ENCODE measurements at places on chromosomes 7 and 10.

DNA sequence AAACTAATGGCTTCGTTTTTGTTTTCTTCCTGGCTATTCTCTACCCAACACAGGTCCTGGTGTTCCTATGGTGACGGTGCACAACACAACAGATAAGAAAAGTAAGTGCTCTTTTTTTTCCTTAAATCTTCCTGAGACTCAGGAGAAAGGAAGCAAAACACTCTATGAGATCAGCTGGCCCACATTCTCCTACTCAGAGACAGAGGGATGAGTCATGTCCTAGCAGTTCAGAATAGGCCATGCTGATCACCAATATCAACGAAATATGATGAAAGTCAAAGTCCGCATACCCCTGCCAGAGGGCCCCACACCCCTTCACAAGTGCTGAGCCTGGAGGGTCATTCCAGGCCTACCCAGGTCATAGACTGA, 149.2 kb downstream of the PAXIP1 start:
- no peak for DNase-seq

GRCh38 chr7:74482629-74483401, 29.1 kb downstream of the GTF2IRD1 start:
- DNase-seq, result no peak

DNA sequence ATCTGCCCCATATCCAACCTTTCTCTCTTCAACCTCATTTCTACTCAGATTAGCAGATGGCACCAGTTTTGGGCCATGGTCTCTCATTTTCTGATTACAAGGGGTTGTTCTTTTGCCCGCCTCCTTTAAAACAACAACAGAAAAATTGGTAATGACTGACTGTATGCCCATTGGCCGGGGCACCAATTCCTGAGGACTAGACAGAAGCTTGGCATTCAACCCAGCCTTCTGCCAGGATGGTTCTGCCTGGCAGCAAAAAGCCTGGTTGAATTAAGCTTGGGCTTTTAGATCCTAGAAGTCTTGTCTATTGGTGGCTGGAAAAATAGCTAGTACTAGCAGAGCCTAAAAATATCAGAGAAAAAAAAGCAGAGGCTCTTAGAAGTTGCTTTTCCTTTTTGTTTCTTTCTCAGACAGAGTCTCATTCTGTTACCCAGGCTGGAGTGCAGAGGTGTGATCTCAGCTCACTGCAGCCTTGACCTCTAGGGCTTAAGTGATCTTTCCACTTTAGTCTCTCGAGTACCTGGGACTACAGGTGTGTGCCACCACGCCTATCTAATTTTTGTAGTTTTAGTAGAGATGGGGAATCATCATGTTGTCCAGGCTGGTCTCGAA, 402.6 kb downstream of the AUTS2 start:
- no peak for DNase-seq

- no peak for DNase-seq
These were observed 315.0 kb downstream of the PTPRN2 start for GRCh38 chr7:158272509-158273137.

DNA sequence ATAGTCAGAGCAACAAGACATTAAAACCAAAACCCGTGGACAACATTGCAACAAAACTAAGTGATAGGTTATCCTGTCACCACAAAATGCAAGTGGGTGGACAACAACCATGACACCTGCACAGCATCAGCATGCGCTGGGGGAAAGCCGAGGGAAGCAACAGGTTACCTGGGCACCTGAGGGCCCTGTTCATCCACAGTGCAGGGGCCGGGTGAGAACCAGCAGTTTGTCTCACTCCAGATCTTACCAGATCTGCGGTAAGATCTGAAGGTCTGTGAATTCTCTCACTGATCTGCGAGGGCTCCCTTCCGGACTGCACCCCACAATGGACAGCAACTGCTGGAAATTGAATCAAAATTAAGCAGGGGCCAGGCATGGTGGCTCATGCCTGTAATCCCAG, 30.5 kb upstream of the GRID1 start:
- no peak for DNase-seq

DNA sequence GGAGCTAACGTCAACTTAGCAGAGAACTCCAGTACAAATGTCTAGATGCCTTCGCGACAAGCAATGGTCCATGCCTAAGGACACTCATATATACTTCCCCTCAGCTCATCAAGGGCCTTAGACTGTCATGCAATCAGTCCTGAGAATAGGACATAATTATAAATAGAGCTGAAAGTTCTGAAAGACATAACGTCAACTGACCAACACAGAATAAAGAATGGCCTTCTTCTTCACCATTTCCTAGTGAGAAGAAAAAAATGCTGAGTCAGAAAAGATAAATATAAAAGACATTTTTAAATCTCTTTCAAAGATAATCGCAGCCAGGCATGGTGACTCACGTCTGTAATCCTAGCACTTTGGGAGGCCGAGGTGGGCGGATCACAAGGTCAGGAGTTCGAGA, 83.2 kb downstream of the ARMH3 start:
- no peak for DNase-seq

DNA sequence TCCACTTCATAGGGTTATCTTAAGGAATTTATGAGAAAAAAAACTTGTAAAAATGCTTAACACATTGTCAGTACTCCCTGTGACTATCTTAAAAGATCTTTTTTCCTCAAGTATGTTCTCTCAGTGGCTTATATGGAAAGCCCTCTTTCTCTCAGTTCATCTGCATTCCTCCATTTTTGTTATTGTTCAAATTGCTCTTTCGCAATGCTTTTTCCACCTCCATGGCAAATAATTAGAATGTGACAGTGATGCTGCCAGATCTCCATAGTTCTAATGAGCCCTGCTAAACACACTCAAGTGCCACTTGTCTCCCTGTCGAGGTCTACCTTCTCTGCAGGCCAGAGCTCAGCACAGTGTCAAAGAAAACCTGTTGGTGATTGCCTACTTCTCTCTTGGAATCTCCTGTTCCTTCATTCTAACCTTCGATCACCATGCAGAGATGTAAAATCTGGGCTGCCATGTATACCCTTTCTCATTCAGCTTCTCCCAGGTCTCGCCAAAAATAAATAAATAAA, 37.2 kb upstream of the ABCB5 start:
- peak; percentile 19 for DNase-seq

DNA sequence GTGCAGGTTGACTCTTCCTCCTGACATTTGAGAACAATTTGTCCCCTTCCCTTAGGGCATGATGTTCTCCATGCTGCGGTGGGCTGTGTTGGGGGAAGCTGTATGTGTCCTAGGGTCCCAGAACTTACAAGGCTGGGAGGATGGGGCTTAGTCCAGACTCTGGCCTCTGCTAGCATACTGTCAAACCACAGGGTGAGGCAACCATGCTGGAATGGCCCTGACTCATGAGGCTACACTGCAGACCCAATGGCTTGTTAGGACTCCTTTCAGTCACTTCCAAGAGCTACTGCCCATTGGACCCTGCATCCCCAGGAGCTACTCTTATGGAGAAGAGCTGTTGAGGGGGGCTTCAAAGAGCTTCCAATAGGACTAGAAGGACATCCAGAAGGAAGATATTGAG, 20.1 kb upstream of the FAM170B start:
- no peak for DNase-seq

- no peak for DNase-seq
These were observed 123.0 kb upstream of the FZD8 start for GRCh38 chr10:35765066-35765527.

GRCh38 chr10:124339119-124340032, 79.3 kb downstream of the OAT start:
- DNase-seq, result peak; percentile 47

DNA sequence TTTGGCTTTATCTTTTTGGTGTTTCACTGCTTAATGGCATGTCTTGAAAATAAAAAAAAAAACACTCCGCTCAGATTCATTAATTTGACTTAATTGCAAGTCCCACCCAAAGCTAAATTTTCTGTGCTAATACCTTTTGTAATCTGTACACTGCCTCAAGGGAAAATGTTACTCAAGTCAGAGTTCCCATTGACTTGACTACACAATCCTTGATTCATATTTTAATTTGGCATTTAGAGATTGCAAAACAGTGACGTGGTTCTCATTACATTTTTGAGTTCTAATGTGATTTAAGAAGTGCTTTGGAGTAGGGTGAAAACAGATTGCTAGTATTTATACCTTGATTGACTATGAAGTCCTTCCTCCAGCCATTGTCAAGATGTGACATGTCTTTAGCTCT, 21.3 kb upstream of the LIPM start:
- DNase-seq, result no peak

GRCh38 chr10:51564896-51565510, 134.4 kb downstream of the CSTF2T start:
- DNase-seq, result no peak

GRCh38 chr7:37208528-37208927, 240.1 kb downstream of the ELMO1 start:
- DNase-seq, result no peak

DNA sequence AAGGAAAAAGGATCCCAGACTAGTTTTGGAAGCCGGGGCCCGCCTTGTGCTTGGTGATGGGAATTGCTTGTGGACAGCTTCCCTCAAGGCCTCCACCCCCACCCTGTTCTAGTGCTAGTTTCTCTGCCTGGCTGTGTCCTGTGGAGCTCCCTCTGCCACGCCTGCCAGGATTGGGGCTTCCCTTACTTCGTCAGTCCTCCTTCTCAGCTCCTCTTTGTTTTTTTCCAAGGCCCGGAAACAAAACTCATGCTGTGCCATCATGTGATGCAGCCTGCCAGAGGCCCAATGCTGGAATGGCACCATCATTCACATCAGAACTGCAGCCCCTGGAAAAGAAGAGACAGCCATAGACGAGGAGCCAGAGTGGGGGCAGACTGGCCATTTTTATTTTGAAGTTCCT, 11.2 kb downstream of the YKT6 start:
- no peak for DNase-seq

DNA sequence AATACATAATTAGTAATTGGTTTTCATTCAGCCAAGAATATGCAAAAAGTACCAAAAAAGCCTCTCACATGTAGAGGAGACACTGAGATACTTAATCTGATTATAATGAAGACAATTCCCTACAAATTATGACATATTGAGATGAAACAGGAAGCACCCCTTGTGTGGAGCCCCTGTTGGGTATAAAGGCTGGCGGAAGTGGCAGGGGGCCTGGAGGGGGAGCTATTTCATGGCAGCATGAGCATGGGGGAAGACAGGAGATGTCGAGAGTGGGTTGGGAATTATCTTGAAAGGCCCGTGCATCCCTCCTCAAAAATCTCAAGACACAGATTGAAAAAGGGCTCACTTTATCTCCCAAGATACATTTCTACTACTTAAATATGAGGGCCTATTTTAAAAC, 96.9 kb downstream of the PIP4K2A start:
- DNase-seq, result no peak

- no peak for DNase-seq
These were observed 118.3 kb downstream of the ARID5B start for GRCh38 chr10:62019685-62020359.

- no peak for DNase-seq
These were observed 12.0 kb downstream of the PPP1R17 start for GRCh38 chr7:31699050-31699449.

DNA sequence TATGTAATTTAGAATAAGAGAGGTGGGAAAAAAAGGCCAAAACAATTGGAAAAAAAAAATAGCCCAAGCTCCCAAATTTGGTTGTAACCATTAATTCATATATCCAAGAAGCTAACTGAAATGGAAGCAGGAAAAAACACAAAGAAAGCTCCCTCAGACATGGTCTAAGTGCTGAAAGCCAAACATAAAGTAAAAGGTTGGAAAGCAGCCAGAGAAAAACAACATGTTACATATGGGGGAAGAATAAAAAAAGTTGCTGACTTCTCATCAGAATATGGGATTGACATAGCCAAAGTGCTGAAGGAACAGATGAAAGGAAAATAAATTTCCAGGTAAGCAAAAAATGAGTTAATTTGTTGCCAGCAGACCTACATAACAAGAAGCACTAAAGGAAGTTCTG, 40.3 kb downstream of the PDZD8 start:
- DNase-seq, result no peak

DNA sequence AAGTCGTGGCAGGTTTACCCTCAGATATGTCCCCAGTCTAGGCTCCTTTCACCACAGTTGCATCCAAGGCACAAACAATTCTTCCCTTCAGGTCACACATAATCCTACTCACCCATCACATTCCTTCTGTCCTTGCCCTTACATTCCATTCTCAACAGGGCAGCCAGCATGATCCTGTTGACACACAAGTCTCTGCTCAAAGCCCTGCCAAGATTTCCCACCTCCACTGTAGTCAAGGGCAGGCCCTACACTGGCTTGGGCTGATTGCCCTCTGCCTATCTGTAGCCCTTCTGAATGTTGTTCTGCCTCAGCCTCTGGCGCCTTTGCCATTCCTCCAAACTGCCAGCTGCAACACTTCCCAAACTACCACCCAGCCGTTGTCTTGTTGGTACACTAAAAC, 187.9 kb upstream of the AKR1E2 start:
- DNase-seq, result no peak

DNA sequence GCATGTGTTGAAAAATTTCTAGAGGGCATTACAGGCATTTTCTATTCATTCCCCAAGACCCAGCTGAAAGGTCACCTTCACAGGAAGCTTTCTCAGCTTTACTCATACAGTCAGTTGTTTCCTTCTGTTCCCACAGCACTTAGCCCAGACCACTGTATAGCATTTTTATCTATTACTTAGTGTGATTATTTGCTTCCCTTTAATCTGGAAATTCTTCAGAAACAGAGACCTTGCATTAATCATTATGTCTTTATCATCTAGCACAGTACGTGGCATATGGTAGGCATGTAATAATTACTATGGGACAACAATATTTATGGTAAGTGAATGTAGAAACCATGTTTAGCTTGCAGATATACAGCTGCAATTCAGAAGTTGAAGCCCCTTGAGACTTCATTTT, 38.2 kb upstream of the CDK6 start:
- DNase-seq, result no peak

GRCh38 chr10:111128331-111129180, 51.7 kb downstream of the ADRA2A start:
- no peak for DNase-seq

DNA sequence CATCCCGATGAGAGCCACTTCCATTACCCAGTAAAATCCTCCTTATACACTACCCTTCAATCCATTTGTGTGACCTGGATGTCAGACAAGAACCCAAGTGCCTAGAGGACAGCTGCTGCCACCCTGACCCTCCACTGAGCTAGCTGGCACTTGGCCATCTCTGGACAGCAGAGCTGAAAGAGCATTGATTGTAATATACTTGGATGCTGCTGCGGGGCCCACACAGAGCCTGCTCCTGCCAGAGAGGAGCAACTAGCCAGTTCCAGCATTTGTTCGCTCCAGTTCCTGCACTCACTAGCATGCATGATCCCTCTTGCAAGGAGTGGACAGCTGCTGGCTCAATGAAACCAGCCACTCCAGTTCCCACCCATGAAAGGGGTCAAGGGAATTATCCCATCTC, 8.4 kb upstream of the TMEM254 start:
- no peak for DNase-seq

DNA sequence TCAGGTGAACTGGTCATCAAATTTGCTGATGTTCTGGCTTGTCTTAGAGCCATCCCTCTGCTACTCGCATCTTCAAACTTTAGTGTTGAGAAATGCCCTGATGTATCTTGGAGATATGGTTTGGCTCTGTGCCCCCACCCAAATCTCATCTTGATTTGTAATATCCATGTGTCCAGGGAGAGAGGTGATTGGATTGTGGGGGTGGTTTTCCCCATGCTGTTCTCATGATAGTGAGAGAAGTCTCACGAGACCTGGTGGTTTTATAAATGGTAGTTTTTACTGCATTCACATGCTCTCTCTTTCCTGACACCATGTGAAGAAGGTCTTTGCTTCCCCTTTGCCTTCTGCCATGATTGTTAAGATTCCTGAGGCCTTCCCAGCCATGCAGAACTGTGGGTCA, 74.0 kb upstream of the AFAP1L2 start:
- DNase-seq, result no peak

Measured in DMS79 treated with DMSO at 0.1 percent for 48 hours (cell line).